ENCODE measurements at places on chromosomes 6 and 20.
A peak's percentile ranks its signal among the peaks of the same experiment; 100 is the strongest.

DNA sequence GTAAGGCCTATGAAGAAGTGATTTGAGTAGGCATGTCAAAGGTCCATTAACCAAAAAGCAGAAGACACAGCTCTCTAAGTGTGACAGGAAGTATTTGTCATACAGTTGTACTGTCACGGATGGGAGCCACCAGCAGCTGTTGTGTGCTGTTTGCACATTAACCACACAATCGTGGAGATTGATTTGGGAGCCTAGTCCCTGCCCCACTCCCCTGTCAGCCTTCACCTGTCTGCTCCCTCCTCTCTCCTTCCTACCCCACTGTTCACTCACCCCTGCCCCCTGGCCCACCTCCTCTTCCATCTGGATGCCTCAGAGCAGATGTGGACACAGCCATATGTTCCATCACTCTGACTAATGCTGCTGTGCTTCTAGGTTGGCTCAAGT, 124.7 kb upstream of the SPACA1 start:
- no peak for DNase-seq

DNA sequence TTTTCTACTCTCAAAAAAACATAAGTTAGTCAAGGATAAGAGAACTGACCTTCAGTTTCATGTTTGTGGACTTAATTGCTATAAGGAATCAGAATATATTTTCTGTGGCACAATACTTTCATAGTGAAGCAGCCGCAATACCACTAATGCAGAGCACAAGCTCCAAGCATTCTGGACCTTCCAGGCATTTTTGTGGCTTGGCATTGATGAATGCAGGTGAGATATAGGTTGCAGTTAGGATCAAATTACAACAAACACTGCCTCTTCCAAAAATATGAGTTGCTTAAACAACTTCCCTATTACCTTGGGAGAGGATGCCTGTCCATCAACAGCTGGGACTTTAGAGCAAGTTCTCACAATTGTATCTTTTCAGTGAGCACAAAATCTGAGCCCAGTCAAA, 162.8 kb upstream of the RSPO3 start:
- DNase-seq, result no peak

- DNase-seq, result no peak
Measured at GRCh38 chr20:41639630-41640029, 21.5 kb upstream of the CHD6 start.

DNA sequence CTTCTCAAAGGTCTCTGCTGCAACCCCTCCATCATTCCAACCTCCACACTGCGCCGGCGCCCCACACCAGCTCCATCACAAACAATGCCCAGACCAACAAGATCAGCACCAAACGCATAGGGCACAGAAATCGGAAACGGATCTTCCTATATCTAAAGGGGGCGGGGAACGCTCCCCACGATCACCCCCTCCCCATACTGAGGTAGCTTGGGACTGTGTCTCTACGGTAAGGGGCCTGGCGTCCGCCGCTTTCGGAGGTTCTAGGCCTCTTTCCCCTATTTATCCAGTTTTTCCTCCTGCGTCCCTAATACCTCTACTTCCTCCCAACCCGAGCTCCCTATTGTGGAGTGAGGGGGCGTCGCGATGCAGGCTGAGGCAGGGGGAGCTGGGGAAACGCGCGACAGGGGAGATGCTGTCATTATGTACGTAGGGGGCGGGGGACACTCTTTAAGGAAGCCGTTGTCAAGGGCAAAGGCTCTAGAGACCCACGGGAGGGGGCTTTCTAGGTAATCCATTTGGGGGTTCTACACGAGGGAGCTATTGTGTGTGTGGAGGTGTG, 909 bp downstream of the DNAAF9 start:
- no peak for DNase-seq

DNA sequence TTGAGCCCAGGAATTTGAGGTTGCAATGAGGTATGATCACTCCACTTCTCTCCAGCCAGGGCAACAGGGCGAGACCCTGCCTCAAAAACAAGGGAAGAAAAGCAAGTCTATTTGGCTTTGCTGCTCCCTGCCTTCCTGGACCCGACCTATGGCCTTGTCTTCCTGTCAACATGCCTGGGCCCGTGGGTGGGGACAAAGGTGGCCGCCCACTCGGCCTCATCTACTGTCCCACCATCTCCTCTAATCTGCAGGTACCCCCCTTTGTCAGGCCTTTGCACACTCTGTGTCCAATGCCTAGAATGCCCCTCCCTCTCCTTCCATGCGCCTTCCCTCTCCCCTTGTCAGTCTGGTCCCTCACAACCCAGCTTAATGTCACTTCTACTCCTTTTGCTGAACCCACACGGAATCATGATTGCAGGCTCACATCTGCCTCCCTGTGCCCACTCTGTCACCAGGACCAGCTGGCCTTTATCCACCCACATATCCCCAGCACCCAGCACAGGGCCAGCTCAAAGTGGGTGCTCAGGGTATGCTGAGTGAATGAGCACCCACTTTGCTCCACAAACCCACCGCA, 40.3 kb downstream of the MDFI start:
- DNase-seq, result no peak

GRCh38 chr6:83884523-83884922, 25.0 kb downstream of the CYB5R4 start:
- DNase-seq, result peak; percentile 56

DNA sequence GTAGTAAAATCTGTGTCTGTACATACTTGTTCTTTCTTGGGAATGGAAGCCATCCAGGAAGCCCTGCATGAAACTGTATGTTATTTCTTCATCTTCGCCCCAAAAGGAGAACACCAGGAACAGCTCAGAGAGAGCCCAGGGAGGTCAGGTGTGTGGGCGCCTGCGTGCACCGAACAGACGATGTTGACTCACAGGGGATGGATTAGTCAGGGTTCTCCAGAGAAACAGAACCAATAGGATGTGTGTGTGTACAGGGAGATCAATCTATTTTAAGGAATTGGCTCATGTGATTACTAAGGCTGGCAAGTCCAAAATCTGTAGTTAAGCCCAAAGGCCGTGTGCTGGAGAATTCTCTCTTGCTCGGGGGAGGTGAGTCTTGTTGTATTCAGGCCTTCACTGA, 45.7 kb downstream of the RNASET2 start:
- DNase-seq, result no peak

DNA sequence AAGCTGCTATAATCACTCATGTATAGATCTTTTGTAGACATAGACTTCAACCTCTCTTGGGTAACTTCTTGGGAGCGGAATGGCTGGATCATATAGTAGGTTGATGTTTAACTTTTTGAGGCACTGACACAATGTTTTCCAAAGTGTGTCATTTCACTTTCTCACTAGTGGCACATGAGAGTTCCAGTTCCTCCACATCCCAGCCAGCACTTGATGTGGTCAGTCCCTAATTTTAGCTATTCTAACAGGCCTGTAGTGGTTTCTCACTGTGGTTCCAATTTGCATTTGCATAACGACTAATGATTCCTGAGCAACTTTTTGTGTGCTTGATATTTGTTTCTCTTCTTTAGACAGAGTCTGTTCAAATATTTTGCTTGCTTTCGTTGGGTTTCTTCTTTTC, 221.3 kb downstream of the DLL1 start:
- no peak for DNase-seq

GRCh38 chr6:139243536-139243935, 48.3 kb downstream of the TXLNB start:
- no peak for DNase-seq

GRCh38 chr6:111478749-111479148, 4.3 kb downstream of the REV3L start:
- peak; percentile 62 for DNase-seq

DNA sequence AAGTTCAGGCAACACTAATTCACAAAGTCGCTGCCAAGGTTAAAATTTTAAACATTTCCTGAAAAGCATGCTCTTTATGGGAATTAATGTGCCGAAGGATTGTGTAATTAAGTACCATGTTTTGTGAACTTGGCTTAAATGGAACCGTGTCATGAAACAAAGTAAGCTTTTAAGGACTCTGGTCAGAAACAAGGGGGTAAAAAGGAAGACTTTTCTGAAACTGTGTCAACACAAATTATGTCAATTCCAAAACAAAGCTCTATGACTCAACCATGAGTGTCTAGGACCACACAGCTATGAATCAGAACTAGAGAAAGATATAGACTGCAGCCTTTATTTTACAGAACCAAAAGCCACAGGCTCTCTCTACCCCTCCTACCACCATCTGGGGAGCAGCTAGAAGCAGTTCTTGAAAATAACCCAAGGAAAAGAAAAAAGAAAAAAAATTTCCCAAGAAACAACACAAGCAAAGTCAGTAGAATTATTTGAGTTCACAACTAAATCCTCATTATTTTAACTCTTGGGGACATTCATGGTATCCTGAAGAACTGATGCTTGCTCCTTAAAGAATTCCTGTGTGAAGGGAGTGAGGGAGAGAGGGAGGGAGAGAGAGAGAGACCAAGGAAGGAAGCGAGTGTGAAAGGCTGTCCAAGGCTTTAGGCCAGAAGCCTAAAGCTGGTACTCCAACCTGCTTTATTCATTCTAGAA, 81.9 kb downstream of the ZMYND8 start:
- peak; percentile 24 for DNase-seq

GRCh38 chr6:7252390-7252789, 60.6 kb downstream of the SSR1 start:
- no peak for DNase-seq

- no peak for DNase-seq
Measured at GRCh38 chr6:141988954-141989705, 143.6 kb upstream of the GJE1 start.

DNA sequence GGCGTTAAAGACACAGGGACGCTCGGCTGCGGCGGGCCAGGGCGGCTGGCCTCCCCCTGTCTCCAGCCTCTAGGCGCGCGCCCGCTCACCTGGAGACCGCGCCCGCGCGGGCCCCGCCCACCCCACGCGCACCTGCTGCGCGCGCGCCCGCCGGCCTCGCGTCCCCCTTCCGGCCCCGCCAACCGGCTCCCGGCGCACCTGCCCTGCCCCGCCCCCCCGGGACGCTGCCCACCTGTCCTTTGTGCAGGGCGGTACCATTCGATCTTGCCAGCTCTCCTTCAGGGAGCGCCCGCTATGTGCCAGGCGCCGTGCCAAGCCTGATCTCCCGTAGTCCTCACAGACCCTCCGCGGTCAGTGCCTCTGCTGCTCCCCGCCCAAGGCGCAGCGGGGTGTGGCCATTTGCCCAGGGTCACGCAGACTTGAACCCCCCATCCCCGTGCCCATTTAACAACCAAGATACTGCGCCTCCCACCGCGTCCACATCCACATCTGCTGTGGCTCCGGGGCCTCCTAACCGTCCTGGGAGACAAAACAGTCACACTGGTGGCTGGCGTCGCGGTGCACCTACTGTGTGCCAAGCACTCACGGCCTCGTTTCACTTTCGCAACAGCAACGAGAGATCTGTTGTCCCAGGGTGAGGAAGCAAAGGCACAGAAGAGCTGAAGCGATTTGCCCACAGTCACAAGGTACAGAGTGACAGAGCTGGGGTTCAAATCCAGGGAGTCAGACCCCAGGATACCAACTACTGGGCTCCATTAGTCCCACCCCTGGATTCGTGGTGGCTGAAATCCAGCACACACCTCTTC, 48.1 kb downstream of the NOL4L start:
- peak; percentile 51 for DNase-seq

DNA sequence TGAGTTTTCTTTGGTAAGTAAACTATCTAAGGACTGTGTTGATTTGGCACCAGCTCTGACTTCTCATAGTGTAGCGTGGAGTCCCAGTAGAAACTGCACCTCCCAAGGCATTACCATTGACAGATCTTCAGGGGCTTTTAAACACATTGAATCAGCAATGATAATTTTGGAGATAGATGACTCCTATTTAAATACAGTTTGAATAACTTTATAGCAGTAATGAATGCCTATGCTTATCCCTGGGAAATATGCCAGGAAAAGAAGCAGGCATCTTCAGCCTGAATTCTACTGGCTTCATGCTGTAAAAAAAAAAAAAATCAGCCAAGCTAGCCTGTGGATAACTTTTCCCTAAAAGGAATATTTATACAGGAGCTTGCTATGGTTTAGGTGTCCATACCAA, 895.9 kb downstream of the EYS start:
- DNase-seq, result no peak

DNA sequence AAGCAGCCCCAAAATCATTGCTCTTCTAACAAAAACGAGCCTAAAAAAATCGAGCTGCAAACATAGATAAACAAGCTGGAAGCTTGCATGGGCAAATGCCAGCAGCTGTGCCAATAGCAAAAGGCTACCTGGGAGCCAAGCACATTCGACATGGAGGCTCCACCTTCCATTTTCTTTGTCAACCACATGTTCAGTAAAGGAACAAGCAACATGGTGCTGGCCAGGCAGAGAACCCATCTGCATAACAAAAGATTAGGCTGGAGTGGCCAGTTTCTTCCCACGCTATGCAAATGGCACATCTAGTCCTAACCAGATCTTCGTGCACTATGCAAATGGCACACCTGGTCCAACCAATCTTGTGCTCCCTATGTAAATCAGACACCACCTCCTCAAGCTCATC, 110.5 kb downstream of the KIF16B start:
- no peak for DNase-seq

- DNase-seq, result no peak
Measured at GRCh38 chr20:50379049-50379990, 130.9 kb upstream of the PTPN1 start.

DNA sequence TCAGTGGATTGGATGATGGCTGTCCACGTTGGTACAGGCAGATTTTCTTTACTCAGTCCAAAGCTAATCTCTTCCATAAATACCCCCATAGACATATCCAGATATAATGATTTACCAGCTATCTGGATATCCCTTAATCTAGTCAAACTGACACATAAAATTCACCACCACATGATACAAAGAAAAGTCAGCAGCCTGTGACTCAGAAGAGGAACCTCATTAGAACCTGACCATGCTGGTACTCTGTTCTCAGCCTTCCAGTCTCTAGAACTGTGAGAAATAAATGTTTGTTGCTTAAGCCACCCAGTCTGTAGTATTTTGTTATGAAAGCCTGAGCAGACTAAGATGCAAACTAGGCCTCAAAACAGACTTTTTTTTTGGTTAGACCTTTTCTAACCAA, 431.3 kb upstream of the RNF217 start:
- DNase-seq, result no peak

GRCh38 chr6:36360241-36361054, 23.8 kb upstream of the BNIP5 start:
- DNase-seq, result peak; percentile 85

- DNase-seq, result no peak
Measured at GRCh38 chr6:21476112-21476511, 117.4 kb upstream of the SOX4 start.

DNA sequence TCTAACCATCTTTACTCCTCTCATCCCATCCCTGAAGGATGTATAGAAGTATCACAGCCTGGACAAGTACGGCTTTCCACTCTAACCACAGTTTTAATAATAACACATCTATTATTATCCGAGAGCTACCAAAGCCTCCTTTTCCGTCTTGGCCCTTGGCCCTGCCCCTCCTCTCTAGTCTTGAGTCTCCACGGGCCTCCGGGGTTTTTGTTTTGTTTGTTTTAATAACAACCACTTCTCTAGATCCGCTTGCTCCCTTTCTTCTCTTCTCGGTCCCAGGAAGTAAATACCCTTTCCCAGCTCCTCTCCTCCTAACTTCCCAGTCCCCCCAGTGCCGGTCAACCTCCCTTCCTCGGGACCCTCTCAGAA, 661 bp downstream of the LCA5 start:
- DNase-seq, result peak; percentile 35

DNA sequence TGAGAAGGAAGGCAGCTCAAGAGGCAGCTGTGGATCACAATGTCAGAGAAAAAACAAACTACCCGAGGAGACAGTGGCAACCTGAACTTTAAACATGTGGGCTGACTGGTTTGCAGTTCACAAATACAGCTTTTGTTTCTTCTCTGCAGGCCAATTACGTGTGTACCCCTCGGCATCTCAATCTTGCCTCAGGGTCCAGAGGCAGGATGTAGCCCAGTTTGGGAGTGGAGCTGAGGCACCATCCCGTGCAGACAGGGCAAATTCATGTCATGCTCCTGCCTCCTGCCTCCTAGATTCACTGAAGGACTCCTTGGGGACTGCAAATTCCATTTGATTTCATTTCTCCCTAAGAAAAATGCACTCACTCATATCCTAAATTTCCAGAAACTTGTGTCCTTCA, 94.2 kb upstream of the KCNK16 start:
- no peak for DNase-seq

All from hematopoietic multipotent progenitor cell treated with erythropoietin and hydrocortisone succinate and interleukin-3 and kit ligand, for 17 days (in vitro differentiated cells).